Astrocyte (in vitro differentiated cells and primary cell): ENCODE measurements at places on chromosomes 4 and X. TPM values are rescaled to one million over a fixed set of nuclear protein-coding genes. Genes with fewer than 3 reads are reported as not detected.

DNA sequence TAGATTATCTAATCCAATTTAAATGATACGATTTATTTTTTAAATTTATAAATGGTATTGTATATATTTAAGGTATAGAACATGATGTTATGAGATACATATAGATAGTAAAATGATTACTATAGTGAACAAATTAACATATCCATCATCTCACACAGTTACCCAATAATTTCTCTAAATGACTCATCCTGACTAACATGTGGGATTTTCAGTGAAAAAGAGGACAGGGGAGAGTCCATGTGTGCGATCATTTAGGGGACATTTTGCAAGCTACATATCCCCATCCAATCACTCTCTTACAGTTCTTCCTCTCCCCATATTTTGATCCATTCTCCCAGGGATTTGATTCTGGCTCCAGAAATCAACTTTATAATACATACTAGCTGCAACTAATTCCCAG is 88.2 kb downstream of the ABCB7 start:
- H3K36me3 ChIP-seq, result no peaks in the 10 kb centered on the region
- no peaks in the 10 kb centered on the region for H3K27me3 ChIP-seq
- H3K4me3 ChIP-seq, result no peak overlapping the region
- H3K27ac ChIP-seq, result no peak overlapping the region

DNA sequence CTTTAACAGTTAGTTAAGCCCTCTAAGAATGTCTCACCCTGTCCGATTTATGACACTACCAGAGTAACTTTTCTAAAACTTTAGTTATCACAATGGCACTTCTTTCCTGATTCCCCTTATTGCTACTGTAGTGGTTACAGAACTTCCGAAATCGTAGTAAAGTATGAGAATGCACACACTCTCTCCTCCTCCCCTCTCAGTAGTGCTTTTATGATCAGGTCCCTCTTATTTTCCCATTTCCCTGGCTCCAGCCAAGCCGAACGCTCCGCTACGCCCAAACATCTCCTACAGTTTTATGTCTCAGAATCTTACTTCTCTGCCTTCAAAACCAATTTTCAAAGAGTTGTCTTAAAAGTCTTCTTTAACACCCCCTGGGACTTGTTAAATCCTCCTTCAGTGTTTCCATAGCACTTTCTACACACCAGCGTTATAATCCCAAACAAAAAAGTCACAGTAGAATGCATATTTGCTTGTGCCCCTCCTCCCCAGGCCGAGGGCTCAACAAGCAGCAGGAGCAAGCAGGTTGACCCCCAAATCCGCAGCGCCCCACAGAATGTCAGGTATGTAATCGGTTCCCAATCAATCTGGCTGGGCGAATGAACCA is 671 bp downstream of the HPF1 start:
- no peaks in the 10 kb centered on the region for H3K27me3 ChIP-seq
- no peak for DNase-seq
- peaks cover 11% of the 10 kb centered on the region for H3K4me1 ChIP-seq
- peak overlapping the region; percentile 96 for H3K4me3 ChIP-seq
- H3K27ac ChIP-seq, result peak overlapping the region; percentile 49

GRCh38 chrX:40468033-40468846 is 112.5 kb upstream of the ATP6AP2 start:
- no peak overlapping the region for H3K27ac ChIP-seq
- DNase-seq, result peak; percentile 36

GRCh38 chr4:185998791-185999190 is 70.2 kb upstream of the TLR3 start:
- H3K4me1 ChIP-seq, result no peaks in the 10 kb centered on the region
- H3K36me3 ChIP-seq, result no peaks in the 10 kb centered on the region
- H3K27me3 ChIP-seq, result no peaks in the 10 kb centered on the region
- no peak overlapping the region for H3K4me3 ChIP-seq
- H3K27ac ChIP-seq, result no peak overlapping the region

The CEP44 gene
- total RNA-seq, result 11.5 and 12.0 TPM in 2 replicates

- H3K4me3 ChIP-seq, result peak overlapping the region; percentile 33
- H3K27me3 ChIP-seq, result no peaks in the 10 kb centered on the region
- H3K36me3 ChIP-seq, result no peaks in the 10 kb centered on the region
- no peak overlapping the region for H3K27ac ChIP-seq
Observed at GRCh38 chr4:32519060-32519459, 1798.9 kb downstream of the PCDH7 start.

GRCh38 chr4:145279122-145279960 is 99.0 kb upstream of the OTUD4 start:
- peaks cover 23% of the 10 kb centered on the region for H3K4me1 ChIP-seq
- H3K27me3 ChIP-seq, result no peaks in the 10 kb centered on the region
- H3K27ac ChIP-seq, result peak overlapping the region; percentile 97

The SPANXD gene
- not detected in 2 replicates for total RNA-seq

The ANK2 gene
- 77.1 and 77.8 TPM in 2 replicates for total RNA-seq

The PNMA3 gene
- 0.82 and 0.93 TPM in 2 replicates for total RNA-seq

DNA sequence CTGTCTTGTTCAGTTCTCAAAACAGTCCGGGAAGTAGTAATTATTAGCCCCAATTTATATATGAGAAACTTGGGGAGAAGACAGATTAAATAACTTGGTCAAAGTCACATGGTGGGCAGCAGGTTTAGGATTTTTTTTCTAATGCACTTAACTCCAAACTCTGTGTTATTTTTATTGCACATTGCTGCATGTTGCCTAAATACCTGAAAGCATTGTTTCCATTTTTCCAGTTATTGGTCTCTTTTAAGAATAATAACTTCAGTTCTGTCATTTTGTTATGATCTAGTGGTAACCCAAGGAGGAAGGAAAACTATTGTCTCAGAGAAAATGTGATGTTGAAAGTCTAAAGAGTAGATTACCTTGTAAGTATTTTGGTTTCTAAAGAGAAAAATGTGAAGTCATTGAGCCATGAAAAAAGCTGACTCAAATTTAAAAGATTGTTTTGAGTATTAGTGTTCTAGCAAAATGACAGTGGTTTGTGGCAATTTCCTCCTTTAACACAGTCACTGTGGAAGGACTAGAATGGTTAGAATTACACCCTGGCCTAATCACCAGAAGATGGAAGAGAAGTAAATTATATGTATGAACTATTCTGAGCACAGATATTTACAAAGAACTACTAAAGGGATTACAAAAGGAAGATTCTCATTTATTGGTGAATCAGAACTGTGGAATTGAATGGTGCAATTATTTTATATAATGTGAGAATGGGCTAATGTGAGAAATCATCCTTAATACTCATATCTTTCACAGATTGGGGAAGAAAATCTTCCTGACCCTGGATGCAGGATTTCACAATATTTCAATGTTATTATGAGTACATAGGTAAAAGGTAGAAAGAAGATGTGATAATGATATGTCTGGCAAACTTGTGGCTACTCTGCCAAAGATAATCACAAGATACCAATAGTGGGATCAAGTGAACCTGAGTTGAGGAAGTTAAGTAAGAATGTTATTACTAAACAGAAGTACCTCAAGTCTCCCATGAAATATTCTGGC is 21.7 kb upstream of the CXCL8 start:
- peak; percentile 76 for DNase-seq
- H3K4me1 ChIP-seq, result peaks cover 15% of the 10 kb centered on the region
- H3K4me3 ChIP-seq, result no peak overlapping the region
- no peaks in the 10 kb centered on the region for H3K36me3 ChIP-seq
- H3K27ac ChIP-seq, result no peak overlapping the region
